Stimulated activated CD4-positive, alpha-beta T cell treated with anti-CD3 and anti-CD28 coated beads, Interleukin-1b, Interleukin-23, amount 100 ng/mL, for 1 hour (primary cell): ENCODE measurements at places on chromosomes 16 and 17.

DNA sequence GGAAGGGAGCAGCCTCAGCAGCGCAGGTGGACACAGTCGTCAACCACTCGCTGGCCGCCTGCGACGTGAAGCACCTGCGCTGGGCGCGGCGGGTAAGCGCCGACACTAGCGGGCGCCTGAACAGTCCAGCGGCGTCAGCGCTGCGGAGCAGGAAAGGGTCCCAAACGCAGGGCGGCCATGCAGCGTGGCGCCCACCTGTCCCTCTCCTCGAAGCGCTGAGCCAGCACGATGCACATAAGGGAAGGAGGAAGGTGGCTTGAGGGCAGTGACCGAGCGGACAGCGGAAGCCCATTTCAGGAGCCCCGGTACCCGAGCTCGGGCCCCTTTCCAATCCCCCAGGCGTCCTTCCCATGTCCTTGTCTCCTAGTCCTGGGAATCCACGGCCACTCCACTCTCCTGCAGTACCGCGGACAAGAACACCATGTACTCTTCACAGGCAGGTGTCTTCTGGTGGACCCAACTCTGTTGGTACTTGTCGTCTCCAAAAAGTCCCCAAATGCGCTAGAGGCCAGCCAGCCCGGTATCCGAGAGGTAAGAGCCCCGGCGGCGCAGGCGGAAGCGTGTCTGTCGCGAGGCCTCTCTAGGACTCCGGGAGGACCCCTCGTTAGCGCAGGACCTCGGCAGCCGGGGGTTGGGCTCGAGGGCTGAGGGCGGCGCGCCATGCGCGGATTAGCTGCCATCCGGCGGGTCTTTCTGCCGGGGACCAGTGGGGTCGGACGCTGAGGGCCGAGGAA is 14.4 kb downstream of the ZNF232 start:
- DNase-seq: no peak

DNA sequence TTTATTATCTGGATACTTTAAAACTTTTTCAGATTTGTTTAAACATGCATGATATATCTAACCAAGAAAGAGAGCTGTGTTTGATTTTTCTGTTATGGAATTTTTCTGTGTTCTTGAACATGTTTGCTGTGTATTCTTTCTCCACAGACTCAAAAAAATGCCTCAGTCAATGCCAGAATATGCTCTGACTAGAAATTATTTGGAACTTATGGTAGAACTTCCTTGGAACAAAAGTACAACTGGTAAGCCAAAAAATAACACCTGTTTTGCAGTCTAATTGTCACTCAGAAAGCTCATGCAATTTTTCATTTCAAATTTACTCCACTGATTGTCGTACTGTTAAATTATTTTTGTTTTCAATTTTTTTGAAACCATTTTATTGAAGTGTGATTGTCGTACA is 15.3 kb upstream of the ABCC11 start:
- DNase-seq: no peak

GRCh38 chr16:30535777-30536190 is 1.1 kb upstream of the ZNF747 start:
- no peak for DNase-seq

DNA sequence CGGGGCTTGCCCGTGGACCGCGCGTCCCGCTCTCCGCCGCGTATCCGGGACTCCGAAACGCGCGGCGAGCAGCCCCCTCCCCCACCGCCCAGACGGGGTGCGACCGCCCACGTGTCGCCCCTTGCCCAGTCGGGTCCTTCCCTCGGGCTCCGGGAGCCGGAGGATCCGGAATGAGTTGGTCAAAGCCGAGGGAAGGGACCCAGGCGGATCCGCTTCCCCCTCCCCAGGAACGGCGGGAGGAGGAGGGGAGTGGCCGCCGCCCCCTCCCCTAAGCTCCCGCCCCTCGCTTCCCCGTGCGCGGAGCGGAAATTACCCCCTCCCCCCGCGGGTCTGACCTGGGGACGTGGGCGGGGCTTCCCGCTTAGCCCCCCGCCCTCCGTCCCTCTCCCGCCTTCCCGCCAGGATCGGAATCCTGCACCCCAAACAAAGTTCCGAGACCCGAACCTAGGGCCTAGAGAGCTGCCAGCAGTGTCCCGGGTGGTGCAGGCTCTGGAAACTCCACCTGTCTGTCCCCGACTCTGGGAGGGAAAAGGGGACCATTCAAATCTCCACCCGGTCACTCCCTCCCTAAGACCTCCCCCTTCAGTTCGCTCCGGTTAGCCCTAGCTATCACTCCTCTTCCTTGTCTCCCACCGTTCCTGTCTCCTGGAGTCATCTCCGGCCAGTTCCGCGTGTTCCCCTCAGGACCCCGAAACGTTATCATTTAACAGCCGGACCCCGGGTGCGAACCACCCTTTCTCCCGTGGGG is 1.0 kb upstream of the IGF2BP1 start:
- DNase-seq: no peak

DNA sequence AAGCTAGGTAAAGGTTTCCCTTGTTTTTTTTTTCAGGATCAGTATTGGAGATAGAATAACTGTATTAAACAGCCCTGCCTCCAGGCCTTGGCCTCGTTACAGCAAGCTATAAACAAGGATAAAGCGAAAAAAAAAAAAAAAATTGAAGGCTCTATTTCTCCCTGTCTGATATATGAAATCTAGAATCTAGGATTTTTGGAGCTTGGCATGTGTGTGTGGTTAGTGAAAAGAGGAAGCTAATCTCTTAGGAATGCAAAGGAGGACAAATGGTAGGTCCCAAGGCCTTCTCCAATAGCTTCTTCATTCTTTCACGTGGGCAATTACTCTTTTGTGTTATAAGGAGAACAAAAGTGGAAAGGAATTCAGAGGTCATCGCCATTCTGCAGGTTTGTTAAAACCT is 470.3 kb downstream of the TMEM114 start:
- DNase-seq: no peak

DNA sequence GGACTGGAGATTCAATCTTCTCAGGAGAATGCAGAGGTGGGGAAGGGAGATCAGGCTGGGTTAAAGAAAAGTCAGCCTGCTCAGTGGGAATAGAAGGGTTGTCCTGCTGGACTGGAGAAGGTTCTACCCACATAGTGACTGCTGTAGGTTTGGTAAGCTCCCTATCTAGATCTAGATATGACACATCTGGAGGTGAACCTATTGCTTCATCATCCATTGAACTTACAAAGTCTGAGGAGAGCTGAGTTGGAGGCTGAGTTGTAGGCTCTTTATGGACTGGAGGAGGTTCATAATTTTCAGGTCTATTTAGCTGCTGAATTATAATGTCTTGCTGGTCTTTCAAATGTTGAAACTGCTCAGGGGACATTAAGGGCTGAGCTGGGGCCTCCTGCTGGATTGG is 46.0 kb upstream of the NF1 start:
- no peak for DNase-seq

GRCh38 chr17:79046197-79046915 is 22.4 kb downstream of the C1QTNF1 start:
- DNase-seq: no peak

DNA sequence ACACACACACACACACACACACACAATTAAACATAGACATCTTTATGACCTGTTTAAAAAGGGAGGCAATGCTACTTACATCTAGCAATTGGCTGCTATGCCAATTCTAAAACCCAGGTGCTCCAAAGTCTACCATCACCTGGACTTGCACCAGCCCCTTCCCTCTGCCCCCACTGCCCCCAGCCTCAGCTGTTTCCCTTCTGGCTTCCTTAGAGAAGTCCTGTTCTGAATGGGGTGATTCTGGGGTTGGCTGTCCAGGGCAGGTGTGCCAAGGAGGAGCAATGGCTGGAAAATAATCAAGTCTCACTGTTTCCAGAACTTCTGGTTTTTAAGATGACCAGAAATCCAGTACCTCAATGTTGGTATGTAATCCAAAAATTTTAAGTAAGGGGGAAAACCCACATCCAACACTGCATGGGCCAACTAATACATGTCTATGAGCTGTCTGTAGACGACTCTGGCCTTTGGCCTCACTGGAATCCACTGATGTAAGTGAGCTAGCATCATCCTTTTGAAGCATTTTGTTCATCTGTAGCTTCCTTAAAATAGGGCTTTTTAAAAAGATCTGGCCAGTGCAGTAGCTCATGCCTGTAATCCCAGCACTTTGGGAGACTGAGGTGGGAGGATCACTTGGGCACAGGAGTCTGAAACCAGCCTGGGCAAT is 2.1 kb downstream of the IFT20 start:
- no peak for DNase-seq

- no peak for DNase-seq
Observed at GRCh38 chr17:32385121-32385520, 35.2 kb downstream of the ZNF207 start.

DNA sequence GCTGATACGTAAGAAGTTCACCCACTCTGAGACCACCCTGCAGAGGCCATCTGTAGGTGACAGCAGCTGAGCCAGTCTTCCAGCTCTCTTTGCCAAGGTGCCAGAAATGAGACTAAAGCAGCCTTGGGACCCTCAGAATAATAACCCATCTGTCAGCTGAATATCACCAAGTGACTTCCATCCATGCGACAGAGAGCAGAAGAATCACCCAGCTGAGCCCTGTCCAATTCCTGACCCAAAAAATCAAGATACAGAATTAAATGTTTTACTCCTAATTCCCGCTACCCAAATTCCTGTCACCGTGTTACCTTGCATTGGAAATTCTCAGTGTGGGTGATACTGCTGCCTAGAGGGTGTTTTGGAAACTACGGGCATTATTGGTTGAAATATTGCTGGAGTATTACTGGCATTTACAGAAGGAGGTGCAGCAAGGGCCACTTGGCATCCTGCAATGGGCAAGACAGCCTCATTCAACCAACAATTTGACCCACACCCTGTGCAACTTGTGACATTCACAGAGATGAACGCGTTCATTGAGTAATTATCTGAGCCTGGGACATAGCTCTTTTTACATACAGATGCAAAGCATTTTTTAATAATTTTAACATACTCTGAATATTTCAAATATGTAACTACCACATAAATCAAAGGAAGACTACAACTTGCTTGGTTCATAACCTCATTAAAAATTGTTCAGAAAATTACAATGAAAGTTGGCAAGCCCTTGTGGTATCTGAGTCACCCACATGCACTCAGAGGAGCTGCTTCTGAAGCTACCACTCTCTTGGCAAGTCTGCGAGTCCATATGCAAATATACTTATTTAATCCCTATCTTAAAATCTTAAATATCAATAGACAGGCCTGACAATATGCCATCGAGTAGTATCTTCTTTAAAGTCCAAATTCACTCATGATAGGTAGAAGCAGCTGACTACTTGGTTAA is 126.6 kb downstream of the C16orf95 start:
- DNase-seq: no peak

- no peak for DNase-seq
Observed at GRCh38 chr17:3956983-3957382, 7.3 kb downstream of the ATP2A3 start.

GRCh38 chr17:64385187-64386083 is 5.2 kb downstream of the PECAM1 start:
- no peak for DNase-seq

DNA sequence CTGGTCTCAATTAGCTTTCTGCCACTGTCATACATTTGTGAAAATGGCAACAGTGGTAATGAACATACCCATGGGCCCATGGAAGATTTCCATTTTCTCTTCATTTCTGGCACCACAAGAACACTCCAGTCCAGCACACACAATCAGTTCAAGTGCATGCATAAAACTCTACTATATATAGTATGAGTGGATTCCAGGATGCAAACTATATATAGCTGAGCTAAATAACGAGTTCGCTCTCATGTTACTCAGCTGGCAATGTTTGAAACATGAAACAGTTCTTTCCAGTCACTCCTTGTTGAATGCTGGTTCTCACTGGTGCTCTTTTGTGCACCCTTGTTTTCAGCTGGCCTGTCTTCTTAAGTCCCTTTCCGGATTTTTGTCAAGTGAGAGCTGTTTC is 75.2 kb upstream of the DHX40 start:
- DNase-seq: no peak

DNA sequence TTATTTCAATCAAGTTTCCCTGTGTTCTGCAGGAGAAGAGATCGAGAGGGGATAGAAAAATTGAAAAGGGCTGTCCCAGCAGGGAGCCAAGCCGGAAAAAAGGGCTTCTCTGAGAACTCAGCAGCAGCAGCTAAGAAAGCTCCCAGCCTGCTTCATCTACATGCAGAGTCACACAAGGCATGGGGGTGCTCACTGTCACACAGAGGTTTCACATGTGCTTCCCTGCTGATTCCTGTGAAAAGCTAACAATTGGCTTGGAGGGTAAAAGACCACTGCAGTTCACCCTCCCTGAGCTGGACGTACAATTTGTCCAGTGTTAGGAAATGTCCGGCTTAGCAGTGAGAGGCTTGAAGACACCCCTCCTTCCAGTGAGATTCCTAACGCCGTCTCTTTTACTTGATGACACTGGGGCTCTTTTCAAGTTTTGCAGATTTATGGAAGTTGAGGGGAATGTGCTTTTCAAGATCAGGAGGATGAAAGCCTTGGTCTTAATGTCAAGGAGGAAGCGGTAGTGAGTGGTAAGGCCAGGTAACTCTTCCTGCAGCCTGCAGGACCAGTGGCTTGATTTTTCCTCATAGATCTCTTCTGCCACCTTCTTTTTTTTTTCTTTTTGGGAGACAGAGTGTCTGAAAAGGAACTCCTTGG is 85.6 kb downstream of the WNT3 start:
- no peak for DNase-seq

DNA sequence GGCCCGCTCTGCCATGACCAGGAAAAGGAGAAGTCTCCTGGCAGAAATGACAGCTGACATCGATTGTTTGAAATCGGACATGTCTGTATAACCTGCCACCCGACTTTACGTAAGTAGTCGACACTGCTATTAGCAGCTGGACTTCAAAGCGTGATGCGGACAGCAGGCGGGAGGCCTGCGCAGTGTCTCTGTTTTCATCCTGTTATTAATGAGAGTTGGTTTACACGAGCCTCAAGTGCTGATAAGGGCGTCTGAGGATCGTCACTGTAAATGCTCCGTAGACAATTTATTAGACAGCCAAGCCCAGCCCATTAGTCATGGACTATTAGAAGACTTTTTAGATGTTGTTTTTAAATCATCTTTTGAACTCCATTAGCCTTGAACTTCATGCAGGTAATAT is 328.3 kb downstream of the FOXL1 start:
- DNase-seq: no peak

GRCh38 chr16:82031116-82032084 is 3.7 kb upstream of the HSD17B2 start:
- no peak for DNase-seq

DNA sequence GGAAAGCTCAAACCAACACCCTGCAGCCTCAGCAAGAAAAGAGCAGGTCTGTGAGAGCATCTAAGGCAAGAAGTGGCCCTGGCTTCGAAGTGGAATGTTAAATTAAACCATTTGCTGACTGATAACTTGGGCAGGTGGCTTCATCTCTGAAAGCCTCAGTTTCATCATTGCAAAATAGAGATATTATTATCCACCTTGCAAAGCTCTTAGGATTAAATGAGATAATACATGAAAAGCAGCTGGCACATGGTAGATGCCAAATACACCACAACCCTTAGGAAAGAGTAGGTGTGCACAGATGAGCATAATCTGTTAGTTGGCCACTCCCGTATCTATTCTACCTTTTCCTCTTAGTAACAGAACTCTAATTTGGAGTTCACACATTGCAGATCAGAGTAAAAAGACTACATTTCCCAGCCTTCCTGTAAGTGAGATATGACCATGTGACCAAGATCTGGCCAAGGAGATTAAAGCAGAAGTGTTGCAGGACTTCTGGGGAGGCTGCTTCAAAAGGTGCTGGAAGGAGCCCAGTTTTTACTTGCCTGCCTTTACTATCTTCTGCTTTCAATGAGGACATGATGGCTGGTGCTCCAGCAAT is 288.7 kb downstream of the SOX9 start:
- no peak for DNase-seq
